ENCODE measurements at places on chromosomes 12 and 14.
A peak's percentile ranks its signal among the peaks of the same experiment; 100 is the strongest.

DNA sequence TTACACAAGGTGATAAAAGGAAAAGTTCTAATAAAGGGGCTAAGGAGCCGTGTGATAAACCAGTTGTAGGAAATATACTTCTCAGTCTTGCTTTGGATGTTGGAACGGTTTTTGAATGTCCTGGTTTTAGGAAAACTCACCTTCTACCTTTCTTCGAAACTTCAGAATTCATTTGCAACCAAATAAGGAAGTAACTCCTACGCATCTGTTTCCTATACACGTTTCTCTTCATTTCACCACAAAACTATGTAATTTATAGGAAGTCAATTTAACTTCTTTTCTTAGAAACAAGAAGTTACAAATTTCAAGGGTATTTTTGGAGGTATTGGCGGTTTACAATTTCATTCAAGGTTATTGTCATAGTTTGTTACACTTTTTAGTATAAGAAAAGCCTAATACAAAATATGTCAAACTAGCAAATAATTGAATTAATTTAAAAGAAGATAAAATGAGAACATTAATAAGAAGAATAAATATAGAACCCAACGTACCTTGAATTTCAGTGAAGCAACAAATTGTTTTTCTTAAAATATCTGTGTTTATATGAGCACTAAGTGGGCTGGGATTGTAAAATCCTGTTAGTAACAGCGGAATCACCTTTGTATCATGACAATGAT lies 33.2 kb upstream of the CD69 start:
- DNase-seq, result no peak

DNA sequence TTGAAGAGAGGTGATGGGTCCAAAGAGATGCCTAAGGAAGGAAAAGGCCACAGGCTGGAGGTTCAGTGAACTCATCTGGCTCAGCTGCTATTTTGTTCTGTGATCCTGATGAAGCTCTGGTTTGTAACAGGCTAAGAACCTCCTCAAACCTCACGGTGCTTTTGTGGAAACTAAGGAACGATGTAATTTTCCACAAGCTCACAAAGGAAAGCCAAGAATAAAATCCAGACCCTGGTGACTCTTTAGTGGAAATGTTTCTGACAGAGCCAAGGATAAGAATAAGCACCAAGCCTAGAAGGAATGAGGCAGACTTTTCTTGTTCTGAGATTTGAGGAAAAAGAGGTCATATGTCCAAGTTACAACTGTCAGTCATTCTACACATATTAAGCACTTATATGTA lies 93.6 kb downstream of the SLC24A4 start:
- no peak for DNase-seq

GRCh38 chr14:93717668-93718320 lies 70.5 kb downstream of the PRIMA1 start:
- DNase-seq, result peak; percentile 26

DNA sequence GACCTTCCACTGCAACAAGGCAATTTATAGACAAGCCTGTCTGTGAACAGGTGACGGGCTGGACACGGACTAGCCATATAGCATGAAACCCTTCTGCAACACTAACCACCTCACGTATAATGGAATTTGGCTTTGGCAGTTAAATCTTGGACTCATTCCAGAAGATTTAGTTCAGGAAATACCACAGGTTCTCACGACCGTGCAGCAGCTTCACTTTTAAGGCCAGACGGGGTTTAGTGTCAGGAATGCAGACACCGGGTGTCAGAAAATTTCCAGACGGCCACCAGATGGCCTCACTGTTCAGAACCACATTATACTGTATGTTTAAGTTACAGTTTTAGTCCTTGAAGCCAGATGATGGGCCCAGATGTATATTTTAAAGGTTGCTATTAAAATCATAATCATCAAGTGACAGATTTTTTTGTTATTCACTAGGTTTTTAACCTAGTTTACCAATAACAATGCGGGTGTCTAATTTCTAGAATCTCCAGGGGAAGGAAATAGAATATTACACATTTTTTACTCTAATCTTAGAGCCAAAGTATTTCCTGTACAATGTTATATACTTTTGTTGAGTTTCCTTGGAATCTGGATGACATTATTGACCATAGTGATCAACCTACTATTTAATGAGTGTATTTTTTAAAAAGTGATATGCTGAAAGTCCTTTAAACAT lies 90.5 kb upstream of the TMPO start:
- DNase-seq, result peak; percentile 66

GRCh38 chr14:69531135-69531534 lies 43.5 kb downstream of the CCDC177 start:
- DNase-seq, result no peak

DNA sequence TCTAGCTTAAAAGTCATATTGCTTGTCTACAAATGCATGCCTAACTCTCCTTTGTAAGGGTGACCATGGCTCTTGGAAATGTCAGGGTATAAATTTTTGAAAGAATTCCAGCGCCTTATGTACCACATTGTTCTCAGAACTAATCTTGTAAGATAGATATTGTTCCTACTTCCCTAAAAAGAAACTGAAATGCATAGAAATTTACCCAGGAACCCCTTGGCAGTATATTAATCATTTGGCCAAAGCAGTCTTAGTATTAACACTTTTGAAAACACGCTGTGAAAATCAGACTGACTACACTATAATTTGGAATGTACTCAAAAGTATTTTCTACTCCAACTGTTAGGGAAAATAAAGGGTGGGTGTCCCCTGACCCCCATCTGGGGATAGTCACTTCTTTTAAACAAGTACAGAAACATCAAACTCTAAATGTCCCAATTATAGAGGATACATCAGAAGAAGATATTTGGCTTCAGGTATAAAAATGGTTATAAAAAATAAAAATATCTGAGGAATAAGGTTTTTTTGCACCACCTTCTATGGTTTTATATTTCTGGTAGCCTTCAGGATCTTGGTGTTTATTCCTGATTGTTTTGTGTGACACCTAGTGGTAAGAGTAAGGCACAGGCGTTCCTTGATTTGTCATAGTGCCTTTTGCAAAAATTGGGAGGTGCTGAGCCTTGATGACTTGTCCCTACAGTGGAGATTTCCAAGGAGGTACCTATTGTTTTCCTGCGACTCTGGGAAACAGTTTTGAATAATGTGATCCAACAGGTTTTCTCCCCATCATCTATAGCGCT lies 2.2 kb upstream of the NFKBIA start:
- no peak for DNase-seq

DNA sequence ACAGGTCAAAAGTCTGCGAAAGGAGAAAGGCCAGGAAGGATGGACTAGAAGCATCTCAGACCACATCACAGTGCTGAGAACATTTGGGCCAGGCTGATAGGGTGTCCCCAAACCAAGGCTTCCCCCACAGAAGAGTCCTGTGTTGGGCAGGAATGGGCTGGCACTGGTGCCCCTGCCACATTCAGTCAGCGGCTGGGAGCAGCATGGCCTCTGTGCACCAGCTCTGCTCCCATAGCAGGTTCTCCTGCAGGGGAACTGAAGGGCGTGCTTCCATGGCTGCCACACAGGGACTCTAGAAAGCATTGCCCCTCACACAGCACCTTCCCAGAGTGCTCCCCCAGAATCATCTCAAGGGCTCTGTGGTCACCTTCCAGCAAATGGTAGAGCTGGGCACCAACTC lies 17.5 kb downstream of the EVL start:
- no peak for DNase-seq

- DNase-seq, result no peak
Observed at GRCh38 chr12:99140017-99140720, 495.1 kb downstream of the APAF1 start.

DNA sequence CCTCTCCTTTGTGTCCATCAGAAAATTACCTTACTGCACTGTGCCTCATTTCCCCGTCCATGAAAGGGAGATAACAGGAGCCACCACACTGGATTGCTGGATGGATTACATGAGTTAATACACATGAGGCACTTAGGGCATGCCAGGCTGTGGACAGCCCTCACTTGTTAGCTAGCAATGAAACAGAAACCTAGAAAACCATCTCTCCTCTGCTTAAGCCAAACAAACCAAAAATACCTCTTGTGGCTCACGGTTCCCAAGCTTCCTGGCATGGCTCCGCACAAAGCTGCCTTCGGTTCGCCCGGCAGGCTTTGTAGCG lies 660 bp upstream of the HCFC2 start:
- DNase-seq, result no peak

DNA sequence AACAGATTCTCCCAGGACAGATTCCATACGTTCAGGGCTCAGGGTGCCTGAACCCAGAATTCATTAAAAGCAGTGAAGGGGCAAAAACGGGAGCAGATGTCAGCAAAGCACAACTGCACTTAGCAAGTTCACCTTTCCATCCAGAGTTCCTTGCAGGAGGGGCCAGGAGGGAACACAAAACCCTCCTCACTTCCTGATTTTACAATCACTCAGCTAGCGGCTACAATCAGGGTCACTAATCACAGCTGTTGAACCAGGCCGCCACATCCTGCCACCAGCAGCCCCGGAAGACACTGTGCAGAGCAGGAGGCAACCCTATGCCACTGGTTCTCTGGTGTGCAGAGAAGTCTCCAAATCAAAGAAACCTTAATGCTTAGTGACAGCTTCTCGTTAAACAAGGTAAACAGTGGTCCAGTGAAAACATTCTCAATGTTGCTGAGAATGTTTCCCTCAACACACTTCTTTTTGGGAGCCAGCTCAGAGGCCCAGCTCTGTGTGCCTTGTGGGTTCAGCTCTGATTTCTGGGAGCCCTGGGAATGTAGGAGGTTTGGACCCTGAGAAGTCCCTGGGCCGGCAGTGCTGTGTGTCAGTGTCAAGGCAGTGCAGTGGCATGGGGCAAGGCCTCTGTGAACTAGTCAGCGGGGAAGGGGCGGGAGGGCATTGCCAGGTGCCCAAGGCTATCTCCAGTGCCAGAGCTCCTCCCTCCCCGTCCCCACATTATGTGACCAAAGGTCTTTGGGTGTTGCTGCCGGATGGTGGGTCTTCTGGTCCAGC lies 54.5 kb downstream of the VCPKMT start:
- peak; percentile 76 for DNase-seq

DNA sequence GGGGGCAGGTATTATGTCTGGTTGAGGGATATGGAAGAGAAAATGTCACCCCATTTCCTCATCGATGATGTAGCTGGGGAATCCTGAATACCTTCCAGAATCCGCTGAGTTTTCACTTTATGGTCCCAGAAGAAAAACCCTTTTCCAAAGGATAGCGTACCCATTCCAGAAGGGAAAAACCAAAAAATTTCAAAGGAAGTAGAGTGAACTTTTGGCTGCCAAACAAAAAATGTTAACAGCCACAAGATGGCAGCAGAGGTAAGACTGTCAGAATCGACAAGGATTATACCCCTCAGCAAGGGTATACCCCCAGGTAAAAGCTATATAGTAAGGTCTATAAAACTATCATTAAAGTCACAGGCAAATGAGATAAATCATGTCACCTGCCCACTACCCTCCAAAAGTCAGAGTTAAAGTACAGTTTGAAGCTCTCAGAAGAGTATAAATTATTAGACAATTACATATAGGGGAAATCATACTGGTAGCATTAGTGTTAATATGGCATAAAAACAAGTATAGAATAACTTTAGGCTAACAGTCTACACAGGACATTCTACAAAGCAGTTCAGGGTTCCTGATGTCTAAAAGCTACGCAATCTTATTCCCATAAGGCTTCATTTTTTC lies 18.0 kb downstream of the ACIN1 start:
- DNase-seq, result no peak

DNA sequence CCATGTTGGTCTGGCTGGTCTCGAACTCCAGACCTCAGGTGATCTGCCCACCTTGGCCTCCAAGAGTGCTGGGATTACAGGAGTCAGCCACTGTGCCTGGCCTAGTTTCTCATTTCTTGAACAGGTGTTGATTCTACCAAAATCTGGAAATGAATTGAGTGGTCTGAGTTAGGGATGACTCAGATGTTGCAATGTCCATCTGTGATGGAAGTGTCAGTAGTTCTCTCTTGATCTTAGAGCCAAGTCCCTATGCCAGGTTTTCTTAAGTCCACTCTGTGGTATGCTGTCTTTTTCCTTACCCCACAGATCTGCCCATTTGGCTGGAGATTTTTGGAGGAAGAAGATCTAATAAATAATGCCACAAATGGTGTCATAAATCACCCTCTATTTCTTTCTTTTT lies 12.6 kb downstream of the SNAPC1 start:
- DNase-seq, result no peak

DNA sequence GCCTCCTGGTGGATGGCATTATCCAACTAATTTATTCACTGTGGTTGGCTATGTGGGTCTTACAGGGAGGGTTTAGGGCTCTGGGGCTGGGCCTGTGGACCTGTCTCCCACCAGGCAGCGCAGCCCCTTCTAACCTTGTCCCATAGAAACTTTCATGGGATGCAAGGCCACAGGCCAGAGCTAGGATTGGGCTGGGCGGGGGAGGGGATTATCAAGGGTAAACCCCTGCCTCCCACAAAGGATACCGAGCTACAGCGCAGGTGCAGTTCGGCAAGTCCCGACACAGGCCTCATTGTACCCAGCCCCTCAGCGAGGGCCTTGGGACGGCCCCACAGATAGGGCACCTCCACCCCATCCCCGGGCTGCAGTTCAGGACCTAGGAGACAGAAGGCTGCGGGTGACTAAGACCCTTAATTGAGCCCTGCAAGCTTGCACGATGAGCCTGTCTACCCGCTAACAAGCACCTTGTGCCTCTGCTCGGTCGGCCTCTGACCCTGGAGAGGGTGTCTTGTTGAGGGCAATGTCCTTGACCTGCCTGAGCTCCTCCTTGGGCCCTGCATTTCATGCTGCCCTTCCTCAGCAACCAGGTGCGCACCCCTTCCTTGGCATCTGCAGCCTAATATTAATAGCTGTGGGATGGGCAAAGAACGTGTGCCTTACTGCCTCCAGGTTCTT lies 46.7 kb downstream of the PSMA6 start:
- DNase-seq, result peak; percentile 12

- DNase-seq, result no peak
Observed at GRCh38 chr14:26389646-26390508, 208.0 kb downstream of the NOVA1 start.

- DNase-seq, result no peak
Observed at GRCh38 chr14:104049576-104050240, 35.8 kb upstream of the ASPG start.
